ENCODE measurements at places on chromosomes 12 and 14.

GRCh38 chr14:50377550-50378085 is 19.1 kb downstream of the CDKL1 start:
- DNase-seq = no peak

DNA sequence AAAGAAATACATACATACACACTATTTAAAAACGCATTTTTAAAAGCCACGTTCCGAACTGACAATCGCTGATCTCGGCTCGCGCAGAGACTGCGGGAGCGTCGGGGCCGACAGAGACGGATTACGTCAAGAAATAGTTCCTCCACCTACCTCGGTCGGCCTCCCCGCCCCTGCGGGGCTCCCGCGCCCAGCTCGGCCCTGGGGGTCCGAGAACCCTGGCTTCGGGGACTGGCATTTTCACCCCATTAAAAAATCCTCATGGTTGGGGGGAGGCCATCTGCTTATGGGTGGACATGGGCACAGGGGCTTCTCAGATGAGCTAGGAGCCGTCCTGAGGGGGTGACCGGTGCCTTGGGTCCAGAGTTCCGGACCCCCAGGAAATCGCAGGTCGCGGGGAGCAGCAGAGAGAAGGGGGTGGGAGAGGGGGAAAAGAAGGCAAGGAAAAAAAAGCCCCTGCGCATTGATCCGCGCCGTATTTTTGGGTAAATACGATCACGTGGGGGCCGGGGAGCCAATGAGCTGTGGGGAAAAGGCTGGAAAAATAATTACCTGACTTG is 324 bp upstream of the HOXC9 start:
- DNase-seq = peak; percentile 69

DNA sequence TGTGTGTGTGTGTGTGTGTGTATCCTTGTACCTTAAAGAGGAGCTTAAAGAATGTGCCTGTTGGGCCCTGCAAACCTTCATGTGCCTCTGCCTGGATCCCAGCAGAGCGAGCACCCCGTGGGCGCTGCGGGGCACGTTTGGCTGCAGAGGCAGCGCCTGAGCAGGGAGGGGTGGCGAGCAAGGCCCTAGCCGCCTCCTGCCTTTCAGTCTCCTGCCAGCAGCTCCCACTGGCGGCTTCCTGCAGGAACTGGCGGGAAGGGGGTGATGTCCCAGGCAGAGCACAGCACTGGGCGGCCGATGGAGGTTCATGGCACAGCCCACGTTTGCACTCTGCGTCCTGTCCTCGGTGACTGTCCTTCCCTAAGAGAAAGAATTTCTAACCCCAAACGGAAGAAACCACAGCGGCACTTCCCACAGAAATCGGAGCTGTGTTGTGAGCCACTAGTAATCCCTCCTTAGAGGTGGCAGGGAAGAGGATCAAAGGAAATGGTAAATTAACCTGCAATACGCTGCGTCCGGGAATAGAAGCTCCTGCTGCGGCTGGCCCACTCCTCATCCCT is 19.8 kb downstream of the ZBTB42 start:
- no peak for DNase-seq

GRCh38 chr14:97185186-97185585 is 388.0 kb downstream of the VRK1 start:
- no peak for DNase-seq

DNA sequence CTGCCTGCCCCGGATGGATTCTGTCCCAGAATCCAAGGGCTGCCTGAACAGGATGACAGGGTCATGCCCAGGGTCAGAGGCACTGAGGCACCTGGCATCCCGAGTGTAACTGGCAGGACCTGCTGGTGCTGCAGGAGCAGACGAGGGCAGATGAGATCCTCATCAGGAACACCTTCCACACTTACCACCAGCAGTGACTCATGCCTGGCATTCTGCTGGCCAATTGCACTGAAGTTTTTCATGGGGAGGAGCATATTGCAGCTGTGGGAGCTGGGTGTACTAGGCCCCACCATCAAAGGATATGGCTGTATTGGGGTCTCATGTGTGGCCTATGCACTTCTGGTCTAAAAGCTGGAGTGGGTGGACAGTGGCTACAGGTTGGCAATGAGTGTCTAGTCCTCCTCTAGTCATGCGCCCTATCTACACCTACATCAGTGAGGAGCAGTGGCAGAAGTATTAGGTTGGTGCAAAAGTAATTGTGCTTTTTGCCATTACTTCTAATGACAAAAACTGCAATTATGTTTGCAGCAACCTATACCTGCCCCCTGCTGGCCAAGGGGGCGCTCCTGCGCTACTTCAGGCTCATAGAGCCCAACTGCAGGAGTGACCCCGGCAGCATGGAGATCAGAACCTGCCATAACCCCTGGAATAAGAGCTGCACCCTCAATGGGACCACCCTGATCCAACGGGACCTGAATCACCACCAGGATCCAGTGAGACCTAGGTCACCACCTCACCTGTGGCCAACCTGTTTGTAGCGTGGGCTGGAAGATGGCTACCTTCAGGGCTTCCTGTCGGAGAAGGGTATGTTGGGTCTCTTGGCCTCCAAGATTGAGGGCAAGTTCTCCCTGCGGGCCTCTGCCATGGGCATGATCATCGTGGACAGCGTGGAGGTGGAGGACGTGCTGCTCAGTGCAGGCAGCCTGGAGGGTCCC is 8.0 kb upstream of the C12orf42 start:
- no peak for DNase-seq
